ENCODE measurements at places on chromosomes 1 and 21. TPM values are rescaled to one million over a fixed set of nuclear protein-coding genes. Genes with fewer than 3 reads are reported as not detected.
A peak's percentile ranks its signal among the peaks of the same experiment; 100 is the strongest.

SYPL2 gene
- total RNA-seq = 6.6 TPM

DNA sequence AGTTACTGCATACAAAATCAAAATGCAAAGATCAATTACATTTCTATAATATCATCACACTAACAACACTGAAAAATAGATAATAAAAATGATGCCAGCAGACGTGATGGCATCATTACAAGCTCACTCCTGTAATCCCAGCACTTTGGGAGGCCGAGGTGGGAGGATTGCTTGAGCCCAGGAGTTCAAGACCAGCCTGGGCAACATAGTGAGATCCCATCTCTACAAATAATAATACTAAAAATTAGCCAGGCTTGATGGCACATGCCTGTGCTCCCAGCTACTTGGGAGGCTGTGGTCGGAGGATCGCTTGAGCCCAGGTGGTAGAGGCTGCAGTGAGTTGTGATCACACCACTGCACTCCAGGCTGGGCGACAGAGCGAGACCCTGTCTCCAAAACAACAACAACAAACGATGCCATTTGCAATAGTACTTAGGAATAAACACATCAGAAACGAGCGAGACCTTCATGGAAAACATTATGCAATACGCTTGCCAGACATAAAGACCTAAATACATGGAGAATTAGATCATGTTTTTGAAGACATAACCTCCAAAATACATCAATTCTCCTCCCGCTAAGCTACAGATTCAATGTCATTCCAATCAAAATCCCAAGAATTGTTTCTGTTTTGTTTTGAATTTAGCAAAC lies 86.6 kb upstream of the ERRFI1 start:
- DNase-seq = no peak

- DNase-seq = peak; percentile 49
Measured at GRCh38 chr1:184843732-184844495, 89.3 kb upstream of the EDEM3 start.

GSTM1 gene
- 30.6 TPM for total RNA-seq

- no peak for DNase-seq
Measured at GRCh38 chr1:178684111-178684510, 40.9 kb upstream of the RALGPS2 start.

- DNase-seq = no peak
Measured at GRCh38 chr1:62382658-62382955, 54.2 kb upstream of the USP1 start.

DNA sequence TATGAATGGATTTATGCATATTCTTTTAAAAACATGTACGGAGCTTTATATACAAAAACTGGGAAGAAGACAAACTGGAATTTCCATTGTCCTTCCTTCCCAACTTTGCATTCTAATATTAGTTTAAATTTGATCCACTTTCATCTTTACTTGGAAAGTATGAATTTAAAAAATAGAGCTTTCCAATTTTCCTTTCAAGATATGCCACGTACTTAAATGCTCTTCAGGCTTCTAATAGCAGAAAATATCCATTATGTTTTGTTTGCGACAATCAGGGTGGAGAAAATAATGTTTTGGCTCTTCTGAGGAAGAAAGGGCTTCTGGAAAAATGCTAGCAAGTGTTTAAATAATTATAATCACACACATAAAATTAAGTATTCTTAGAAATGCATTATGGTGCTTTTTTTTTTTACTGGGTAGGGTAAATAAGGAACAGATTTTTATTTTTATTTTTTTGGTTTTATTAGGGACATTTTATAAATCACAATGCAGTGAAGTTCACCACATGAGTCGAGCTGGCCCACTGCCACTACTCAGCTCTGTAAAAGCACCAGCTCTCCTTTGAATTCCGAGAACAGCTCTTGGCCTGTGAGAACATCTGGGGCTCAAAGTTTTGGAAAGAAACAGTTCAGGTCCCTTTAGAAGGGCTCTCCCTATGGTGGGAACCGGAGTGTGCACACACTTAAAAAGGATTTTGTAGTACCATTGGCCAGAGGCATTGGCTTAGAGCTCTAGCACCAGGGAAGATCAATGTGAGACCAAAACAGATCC lies 287.4 kb upstream of the LYPLAL1 start:
- no peak for DNase-seq

FAM167B gene
- 5.5 TPM for total RNA-seq

DNA sequence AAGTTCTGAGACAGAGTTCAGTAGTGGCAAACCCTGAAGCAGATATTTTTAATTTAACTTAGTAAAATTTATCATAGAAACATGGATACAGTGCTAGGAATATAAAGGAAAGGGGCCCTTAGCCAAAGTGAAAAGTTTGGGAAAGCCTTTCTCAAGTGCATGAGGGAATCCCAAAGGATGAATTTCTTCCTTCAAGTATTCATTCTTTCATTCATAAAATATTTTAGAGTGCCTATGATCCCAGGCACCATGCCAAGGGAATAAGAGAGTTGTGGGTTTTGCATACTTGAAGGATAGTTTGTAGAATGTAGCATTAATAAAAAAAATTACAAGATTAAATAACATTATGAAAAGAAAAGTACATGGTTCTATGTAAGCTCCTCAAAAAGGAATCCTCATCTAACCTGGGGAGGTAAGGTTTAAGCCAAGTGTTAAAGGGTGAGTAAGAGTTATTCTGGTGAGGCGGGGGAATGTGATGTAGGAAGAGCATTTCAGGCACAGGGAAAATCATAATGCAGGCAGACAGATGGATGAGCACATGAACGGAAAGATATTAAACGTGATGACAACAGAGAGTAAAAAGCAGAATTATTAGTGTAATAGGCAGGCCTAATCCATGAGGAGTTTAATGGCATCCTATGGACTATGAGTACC lies 40.4 kb upstream of the NTNG1 start:
- DNase-seq = no peak

DNA sequence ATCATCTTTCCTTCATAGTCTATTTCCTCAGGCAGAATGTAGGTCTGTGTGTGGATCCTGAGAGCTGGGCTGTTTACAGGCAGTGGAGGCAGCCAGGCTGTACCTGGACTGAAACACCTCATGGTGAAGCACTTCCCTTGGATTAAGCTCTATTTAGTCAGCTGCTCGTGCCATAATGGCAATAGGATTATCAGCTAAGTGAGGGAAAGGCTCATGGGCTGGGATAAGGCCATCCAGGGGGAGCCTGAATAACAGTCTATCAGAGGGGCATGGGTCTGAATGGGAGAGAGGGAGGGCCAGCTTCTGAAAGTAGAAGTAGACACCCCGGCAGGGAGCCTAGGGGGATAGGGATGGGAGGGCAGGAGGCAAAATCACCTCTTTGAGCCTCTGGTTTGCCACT lies 8.3 kb downstream of the RNASEL start:
- no peak for DNase-seq

DNA sequence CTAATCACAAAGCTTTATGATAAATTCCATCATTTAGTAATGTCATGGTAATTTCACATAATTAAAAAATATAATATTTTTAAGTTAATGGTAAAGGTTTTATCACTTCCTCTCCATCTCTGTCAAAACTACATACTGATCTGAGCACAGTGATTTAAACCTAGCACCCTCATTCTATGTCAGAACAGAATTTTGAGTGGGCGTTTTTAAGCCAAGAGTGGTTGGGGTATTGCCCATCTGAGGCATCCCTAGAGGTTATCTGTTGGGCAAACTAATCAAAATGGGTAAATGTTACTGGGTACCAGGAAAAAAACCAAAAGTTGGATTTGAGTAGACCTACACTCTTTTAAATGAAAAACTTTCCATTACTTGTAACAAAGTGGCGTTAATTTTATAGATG lies 100.7 kb upstream of the GFI1 start:
- DNase-seq = no peak

GRCh38 chr1:91345395-91346005 lies 59.1 kb downstream of the HFM1 start:
- no peak for DNase-seq

- DNase-seq = no peak
Measured at GRCh38 chr1:115170961-115171392, 81.7 kb upstream of the TSPAN2 start.

OR2M3 gene
- total RNA-seq = not detected

- peak; percentile 27 for DNase-seq
Measured at GRCh38 chr1:230002164-230002803, 64.8 kb upstream of the GALNT2 start.

- DNase-seq = no peak
Measured at GRCh38 chr1:54309631-54310366, 96.4 kb downstream of the SSBP3 start.
